ENCODE measurements at places on chromosomes 3 and 15.

- no peak for DNase-seq
These were observed 64.3 kb downstream of the LEO1 start for GRCh38 chr15:51907136-51907862.

DNA sequence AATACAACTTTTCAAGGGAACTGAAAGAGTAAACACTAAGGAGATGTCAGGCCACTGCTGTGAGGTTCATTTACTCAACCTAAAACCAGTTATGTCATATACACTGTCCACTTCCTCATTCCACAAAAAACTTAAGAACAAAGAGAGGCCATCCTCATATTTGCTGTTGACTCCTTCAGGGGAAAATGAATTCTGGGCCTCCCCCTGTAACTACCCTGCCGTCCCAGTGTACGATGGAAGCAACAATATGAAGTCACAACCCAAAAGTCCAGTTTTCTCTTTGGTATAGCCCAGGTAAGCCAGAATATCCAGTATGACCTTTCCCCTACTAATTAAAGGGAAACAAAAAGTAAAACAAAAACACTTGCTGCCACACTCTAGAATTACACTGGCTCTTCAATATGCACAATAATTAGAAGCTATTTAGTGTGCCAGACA is 16.2 kb downstream of the CEP152 start:
- no peak for DNase-seq

DNA sequence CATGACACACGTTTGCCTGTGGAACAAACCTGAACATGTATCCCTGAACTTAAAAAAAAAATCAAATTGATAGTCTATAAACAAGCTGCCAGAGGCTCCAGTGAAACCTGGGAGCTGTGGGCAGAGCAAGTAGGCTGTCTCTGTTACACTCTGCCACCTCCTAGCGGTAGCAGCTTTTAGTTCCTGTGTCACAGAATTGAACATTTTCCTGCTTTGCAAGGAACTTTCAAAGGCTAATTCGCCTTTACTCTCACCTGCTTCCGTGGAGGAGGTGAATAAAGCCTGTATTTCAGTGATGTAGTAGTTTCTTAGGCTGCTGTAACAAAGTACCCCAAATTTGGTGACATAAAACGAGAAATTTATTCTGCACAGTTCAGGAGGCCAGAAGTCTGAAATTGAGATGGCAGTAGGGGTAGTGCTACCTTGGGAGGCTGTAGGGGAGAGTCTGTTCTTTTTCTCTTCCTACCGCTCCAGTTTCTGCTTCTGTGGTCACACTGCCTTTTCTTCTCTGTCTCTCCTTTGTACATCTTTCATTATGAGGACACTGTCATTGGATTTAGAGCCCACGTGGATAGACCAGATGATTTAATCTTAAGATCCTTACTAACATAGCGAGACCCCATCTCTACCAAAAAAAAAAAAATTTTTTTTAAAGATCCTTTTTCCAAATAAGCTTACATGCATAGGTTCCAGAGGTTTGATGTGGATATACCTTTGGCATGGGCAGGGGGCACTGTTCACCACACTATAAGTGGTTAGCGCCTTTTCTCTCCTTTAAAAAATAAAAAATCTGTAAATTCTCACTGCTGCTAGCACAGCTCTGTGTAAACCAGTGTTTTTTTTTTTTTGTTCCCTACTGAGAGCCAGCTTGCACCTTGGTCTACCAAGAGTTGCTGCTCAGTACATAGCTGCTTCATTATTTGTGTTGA is 25.3 kb downstream of the FBXO22 start:
- no peak for DNase-seq

- DNase-seq = no peak
These were observed 18.7 kb upstream of the PTPN9 start for GRCh38 chr15:75597667-75598341.

DNA sequence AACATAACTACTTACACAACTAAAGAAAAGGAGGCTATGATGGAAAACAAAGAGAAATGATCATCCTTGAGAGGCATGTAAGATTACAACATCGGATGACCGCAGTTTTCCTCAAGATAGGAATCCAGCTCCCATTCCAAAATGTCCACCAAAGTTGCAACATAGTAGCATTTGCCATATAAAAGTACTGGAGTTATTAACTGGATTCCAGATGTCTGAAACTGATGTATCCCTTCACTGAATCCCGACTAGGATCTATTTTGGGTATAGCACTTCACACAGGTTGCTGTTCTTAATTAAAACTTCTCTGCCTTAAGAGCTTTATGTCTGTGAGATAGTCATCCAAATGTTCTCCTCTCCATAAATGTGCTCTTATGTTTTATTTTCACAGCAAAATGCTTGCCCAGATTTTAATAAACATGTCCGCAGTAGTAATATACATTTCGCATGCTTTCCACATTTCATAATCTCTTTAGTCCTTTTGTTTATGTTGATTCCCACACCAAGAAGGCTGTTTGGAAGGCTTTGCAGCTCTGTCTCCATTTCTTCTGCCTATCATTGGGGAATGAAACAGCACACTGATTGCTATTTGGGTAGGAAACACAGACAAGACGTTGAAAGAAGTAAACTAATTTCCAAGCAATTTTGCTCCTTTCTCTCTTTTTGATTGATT is 716.5 kb upstream of the CFAP20DC start:
- no peak for DNase-seq

DNA sequence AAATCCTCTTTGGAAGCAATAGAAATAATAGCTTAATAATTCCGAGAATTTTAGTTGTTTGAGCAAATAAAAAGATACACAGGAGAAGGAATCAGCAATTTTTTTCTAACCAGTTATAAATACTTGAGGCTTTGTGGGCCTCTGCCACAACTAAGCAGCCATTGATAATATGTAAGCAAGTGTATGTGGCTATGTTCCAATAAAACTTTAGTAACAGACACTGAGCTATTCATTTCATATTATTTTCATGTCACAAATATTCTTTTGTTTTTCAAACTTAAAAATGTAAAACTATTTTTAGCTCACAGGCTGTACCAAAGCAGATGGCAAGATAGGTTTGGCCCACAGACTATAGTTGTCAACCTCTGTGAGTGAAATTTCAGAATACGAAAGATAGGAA is 85.7 kb downstream of the MSL2 start:
- DNase-seq = no peak

DNA sequence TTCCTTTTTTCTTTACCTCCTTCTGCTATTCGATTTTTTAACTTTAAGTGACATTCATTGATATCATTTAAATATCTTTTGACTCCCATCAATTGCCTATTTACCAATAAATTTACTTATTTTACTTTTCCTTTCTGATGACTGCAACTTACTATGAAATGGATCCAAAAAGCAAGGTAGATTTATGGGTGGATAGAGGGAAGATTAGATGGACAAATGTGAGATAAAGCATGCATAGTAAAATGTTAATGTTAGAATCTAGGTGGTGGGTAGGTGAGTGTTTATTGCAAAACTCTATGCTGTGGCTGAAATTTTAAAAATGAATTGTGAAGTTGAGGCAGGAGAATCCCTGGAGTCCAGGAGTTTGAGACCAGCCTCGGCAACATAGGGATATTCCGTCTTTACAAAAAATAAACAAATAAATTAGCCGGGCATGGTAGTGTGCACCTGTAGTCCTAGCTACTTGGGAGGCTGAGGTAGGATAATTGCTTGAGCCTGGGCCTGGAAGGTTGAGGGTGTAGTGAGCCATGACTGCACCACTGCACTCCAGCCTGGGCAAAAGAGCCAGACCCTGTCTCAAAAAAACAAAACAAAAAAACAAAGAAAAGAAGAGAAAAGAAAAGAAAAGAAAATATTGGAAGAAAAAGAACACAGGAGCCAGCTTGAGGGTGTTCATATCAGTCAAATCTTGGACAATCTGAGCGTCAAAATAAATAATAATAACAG is 6.1 kb upstream of the PDCD6IP start:
- DNase-seq = no peak

DNA sequence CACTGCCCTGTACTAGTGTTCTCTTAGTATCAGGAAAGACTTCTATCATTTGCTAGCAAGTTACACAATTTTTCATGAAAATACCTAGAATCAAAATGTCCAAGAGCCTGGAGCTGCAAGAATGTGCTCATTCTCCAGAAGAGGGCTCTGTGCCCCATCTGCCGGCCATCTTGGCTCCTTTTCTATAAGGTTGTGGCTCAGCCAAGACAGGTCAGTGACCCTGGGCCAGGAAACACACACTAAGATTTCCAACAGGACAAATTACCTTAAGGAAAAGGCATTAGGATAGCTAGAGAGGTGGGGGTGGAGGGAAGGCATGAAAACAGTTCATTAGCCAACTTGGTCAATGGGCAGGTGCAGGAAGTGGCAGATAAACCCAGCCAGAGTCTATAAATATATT is 20.7 kb downstream of the TIMP4 start:
- DNase-seq = no peak

DNA sequence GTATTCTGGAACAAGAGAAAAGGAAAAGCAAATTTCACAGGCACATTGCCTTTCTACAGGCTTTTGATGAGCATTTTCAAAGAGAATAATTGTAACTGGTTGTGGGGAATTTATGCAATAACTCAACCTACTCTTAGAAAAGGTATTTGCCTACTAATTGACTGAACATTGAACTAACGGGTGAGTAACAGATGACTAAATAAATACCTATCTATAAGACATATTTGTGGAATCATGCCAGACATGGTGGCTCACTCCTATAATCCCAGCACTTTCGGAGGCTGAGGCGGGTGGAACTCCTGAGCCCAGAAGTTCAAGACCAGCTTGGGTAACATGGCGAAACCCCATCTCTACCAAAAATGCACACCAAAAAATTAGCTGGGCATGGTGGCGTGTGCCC is 367.7 kb downstream of the CGGBP1 start:
- no peak for DNase-seq

DNA sequence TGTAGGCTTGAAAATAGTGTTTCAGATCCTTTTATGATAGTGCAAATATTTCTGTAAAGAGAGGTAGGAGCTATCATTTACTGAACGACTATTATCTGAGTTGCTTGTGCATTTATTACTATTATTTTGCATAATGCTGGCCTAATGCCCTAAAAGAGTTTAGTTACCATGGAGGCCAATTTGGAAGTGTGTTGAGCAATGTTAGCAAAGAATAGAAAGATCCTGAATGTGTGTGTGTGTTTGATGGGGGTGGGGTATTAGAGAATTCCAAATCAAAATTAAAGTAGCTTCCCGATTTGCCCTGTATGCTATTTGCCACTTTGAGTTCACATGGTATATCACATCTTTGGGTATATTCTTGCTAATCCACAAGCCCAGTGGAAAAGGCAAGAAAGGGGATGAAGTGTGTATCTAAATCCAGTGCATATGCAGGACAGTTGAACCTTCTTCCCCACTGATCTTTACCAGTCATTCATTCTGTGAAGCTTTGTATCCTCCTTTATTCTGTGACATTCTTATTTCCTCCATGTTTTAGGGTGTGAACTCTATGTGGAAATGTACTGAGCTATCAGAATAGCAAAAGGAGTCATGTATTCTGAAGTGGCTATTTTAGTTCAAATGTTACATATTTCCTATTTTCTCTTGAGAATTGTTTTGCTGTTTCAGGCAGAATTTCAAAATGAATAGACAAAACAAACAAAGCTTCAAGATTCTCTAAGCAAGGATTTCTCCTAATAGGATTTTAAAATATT is 45.7 kb upstream of the PLSCR5 start:
- no peak for DNase-seq

All from activated T-helper 1 cell treated with anti-CD3 and anti-CD28 coated beads, Interleukin-2, amount 50 U/mL, for 16 hours (primary cell).